Stimulated activated CD4-positive, alpha-beta T cell treated with anti-CD3 and anti-CD28 coated beads, Interleukin-2, amount 100 ng/mL, for 24 hours (primary cell): ENCODE measurements at places on chromosomes 12 and 14.

DNA sequence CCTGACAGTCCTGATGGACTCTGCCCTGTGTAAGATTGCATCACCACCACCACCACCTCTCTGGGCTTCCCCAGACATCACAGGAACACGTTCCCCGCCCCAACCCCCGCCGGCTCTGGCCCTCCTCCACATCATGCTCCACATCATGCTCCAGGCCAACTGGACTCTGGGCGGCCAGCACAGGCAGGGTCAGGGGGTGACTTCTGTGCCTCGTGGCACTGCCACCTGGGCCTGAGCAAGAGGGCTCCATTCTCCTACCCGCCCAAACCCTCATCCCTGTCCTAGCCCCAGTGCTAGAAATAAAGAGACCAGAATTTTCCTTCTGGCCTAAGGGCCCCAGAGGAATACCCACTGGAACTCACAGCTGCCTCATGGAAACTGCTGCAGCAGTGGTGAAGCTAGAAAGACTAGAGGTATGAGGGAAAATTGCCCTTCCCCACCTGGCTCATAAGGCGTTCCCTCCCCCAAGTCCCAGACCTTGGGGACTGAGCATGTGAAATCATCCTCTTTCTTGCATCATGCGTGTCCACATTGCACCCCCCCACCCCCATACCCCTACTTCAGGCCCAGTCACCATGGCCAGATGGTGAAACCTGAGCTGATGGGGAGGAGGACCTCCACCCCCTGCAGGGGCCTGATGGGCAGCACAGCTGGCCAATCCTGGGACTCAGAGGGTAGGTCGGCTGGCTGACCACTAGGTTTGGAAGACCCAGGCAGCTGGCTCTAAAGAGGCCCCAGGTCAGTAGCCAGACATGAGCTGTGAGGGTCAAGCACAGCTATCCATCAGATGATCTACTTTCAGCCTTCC is at the start of gene INHBE:
INHBE (plus strand) TSS at position 742 of the 808 bp plus-strand sequence. CDS start 230 bp downstream, outside the sequence.
- no peak for DNase-seq

DNA sequence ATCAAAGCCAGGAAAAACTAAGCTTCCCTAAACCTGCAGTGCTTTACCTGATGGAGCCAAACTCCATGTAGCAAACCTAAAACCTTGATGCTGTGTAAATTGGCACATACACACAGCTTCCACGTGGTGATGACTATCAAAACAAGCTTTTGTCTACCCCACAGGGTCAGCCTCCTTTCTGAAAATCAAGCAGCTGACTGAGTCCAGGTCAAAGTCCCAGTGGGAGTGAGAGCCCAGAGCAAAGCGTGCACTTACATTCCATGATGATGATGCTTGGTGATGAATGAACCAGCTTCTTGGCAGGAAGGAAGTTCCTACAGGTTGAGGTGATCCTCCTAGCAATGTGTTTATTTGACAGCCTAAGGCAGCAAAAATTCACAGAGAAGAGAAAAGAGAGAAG is 630.0 kb upstream of the TBX3 start:
- DNase-seq, result no peak

DNA sequence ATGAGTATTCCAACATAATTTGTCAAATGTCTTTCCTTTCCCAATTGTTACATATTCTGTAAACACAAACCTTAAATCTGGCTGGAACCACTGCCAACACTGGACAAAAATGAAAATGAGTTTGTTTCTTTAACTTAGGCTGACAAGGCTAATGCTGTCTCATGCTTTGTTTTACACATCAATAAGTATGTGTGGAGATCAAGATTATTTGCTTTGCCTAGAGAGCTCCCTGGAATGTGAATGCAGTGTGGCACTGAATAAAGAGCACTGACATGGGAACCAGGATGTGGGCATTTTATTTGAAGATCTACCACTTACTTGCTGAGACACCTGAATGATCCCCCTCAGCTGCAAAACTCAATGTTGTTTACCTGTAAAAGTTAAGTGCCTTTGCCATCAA is 61.7 kb downstream of the RALGAPA1 start:
- DNase-seq, result no peak

DNA sequence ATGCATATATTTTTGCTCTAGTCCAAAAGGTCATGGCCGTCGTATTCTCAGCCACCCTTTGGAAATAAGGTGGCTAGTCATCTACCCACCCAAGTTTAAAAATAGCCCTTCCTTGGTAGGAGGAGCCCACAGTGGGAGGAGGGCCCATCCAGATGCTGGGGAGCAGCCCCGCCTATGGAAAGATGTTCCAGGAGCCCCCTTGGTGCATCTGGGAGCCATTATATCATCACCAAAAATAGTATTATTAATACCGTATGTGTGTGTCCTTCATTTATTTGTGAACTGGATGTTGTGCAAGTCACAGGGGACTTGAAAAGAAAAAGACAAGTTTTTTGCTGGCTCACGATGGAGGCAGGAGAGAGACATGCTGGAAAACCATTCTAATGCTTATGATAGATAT is 34.0 kb downstream of the EMP1 start:
- DNase-seq, result no peak

- no peak for DNase-seq
These were observed 4.5 kb upstream of the KRT8 start for GRCh38 chr12:52909331-52909730.

GRCh38 chr14:61584331-61584741 is 111.0 kb upstream of the HIF1A start:
- no peak for DNase-seq

- no peak for DNase-seq
These were observed 18.7 kb downstream of the ZFYVE21 start for GRCh38 chr14:103734081-103734888.

GRCh38 chr12:45184147-45184963 is 31.5 kb upstream of the ANO6 start:
- DNase-seq, result no peak

- DNase-seq, result no peak
These were observed 3.1 kb upstream of the GYS2 start for GRCh38 chr12:21607701-21608100.

- DNase-seq, result no peak
These were observed 17.1 kb downstream of the OTUB2 start for GRCh38 chr14:94043111-94043755.

DNA sequence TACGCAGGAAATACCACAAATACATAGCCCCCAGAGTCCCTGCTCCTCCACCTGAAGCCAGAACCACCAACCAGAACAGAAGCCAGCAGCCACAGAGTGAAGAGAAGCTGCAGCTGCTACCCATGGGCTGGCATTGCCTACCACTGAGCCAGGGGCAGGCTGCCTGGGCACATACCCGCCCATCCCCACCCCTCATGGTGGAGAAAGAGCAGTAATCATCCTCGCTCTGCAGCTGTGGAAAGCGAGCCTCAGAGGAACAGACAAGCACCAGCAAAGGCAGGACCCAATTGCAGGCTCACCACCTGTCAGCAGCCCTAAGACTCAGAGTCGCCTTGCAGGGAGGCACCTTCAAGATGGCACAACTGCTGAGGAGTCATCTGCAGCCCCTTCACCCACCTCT is 11.2 kb upstream of the CD9 start:
- DNase-seq, result no peak

DNA sequence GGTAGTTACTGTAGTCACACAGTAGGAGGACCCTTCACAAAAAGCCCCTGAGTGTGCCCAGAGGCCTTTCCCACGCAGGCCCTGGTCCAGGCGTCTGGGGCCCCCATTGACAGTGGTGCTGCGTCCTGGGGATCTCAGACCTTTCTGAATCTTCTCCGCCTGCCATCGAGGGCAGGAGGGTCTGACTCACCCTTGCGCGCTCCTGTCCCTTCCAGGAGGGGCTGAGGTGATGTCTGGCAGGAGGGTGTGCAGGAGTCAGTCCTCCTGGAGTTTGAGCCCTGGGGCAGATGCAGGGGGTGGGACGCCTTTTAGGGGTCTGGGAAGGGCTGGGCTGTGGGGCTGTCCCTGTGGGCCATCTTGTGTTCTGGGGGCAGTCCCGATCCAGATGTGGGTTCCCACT is 386.8 kb downstream of the TMEM121 start:
- no peak for DNase-seq

GRCh38 chr12:8031872-8032241 is 659 bp upstream of the FOXJ2 start:
- DNase-seq, result no peak

DNA sequence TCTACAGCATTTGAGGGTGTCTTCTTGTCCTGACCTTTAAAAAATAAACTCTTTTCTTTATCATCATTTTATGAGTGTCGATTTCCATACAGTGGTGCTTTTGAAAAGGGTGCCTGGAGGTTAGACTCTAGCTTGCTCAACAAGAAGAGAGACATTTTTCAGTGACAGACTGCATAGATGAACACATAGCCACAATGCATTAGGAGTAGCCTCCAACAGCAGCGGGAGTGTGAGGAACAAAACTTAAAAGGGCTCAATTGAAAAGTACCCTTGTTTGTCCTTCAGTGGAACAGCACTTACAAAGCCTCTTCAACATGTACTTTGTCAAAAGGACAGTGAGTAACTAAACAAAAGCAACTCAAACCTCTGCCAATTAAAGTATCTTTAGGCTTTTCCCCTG is 119.3 kb downstream of the SOX5 start:
- no peak for DNase-seq

- no peak for DNase-seq
These were observed 54.6 kb downstream of the ETV6 start for GRCh38 chr12:11704089-11704488.

- DNase-seq, result no peak
These were observed 85.5 kb downstream of the ADCK1 start for GRCh38 chr14:77885367-77885766.

- DNase-seq, result no peak
These were observed 121.3 kb upstream of the IGF1 start for GRCh38 chr12:102601621-102602020.

DNA sequence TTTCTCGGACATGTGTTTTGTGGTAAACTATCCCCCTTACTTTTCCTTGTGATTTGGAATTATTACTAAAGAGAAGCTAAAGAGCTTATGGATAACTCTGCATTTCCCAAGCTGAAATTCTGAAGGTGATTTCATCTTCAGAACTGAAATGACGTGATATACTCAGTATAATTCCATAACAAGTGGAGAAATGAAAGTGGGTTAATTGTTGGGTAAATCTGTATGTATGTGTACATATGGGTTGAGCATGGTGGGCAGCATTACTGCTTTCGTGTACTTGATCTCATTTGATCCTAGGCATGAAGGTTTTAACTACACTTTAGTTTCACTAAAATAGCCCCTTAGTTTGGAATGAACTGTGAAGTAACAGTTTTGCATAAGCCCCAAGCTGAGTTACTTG is 4.1 kb downstream of the YY1 start:
- DNase-seq, result no peak

- peak; percentile 93 for DNase-seq
These were observed at the start of gene ITPR2 for GRCh38 chr12:26832822-26833742. ITPR2 (minus strand) TSS chr12:26833194; CDS start chr12:26832781, 413 bp downstream.

DNA sequence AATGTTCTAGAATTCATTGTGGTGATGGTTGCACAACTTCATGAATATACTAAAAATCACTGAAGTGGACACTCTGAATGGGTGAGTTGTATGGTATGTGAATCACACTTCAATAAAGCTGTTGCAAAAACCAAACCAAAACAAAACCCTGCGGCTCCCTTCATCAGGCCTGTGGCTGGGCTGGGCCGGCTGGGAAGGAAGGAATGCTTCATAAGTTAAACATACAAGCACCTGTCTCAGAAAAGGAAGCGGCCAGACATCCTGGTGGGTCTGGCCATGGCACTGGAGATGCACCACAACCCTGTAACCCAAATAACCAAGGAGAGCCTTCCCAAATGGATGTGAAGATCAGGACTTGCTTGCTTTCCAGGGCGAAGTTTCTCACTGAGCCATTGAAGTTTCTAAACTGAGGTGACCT is 34.9 kb downstream of the TTC7B start:
- DNase-seq, result no peak

- no peak for DNase-seq
These were observed 39.2 kb downstream of the BCL11B start for GRCh38 chr14:99232714-99233214.

- no peak for DNase-seq
These were observed 60.9 kb upstream of the ZFP36L1 start for GRCh38 chr14:68853749-68854148.
